ENCODE measurements at places on chromosomes 5 and 9. TPM values are rescaled to one million over a fixed set of nuclear protein-coding genes. Genes with fewer than 3 reads are reported as not detected.

Gene IPO11
- total RNA-seq: 59.7 TPM

Gene GCNT1
- total RNA-seq: 3.5 TPM

Gene SEMA4D
- 317 TPM for total RNA-seq

Gene SLC6A19
- not detected for total RNA-seq

- H3K4me3 ChIP-seq: no peak overlapping the region
- H3K27me3 ChIP-seq: no peaks in the 10 kb centered on the region
- no peak for DNase-seq
- no peak overlapping the region for H3K27ac ChIP-seq
Measured at GRCh38 chr9:115883467-115884329, 269.9 kb upstream of the PAPPA start.

DNA sequence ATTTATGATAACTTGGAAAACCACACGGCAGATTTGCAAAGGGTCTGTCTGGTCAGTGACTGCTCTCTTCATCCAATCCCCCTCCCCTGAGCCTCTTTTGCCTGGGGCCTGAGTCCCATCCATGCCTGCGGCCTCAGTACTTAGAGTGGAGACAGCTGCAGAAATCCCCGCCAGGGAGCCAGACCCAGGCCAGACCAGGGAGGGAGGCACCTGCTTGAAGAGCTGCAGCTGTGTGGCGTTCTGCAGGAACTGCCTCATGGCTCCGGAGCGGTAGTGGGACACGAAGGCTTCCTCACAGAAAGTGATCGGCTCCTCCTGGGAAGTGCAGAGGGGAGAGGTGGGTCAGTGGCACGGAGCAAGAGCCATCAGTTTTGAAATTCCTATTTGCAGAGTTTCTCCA lies 101.6 kb downstream of the CRB2 start:
- H3K4me3 ChIP-seq: no peak overlapping the region
- DNase-seq: no peak
- no peaks in the 10 kb centered on the region for H3K27me3 ChIP-seq
- no peaks in the 10 kb centered on the region for H3K36me3 ChIP-seq

Measured in activated CD8-positive, alpha-beta T cell treated with anti-CD3 and anti-CD28 coated beads for 36 hours (primary cell).